ENCODE measurements at places on chromosomes 12 and 14.

DNA sequence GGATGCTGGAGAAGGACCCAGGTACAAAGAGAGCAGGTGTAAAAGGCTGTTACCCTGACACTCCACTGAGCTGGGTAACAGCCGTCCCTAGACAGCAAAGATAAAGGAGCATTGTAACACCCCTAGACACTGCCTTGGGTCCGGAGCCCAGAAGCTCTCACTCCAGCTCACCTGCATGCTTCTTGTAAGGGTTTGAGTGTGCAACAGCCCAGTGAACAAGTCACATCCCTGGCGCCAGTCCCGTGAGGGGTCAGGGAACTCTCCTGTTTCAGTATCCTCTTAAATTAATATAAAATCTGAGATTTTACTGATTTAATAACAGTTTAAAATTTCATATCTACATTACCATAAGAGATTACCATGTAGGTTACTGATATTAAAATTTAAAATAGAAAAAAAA, 124.8 kb upstream of the LMO3 start:
- no peak for DNase-seq

- DNase-seq = no peak
These were observed 25.8 kb downstream of the TMEM120B start for GRCh38 chr12:121738340-121738858.

DNA sequence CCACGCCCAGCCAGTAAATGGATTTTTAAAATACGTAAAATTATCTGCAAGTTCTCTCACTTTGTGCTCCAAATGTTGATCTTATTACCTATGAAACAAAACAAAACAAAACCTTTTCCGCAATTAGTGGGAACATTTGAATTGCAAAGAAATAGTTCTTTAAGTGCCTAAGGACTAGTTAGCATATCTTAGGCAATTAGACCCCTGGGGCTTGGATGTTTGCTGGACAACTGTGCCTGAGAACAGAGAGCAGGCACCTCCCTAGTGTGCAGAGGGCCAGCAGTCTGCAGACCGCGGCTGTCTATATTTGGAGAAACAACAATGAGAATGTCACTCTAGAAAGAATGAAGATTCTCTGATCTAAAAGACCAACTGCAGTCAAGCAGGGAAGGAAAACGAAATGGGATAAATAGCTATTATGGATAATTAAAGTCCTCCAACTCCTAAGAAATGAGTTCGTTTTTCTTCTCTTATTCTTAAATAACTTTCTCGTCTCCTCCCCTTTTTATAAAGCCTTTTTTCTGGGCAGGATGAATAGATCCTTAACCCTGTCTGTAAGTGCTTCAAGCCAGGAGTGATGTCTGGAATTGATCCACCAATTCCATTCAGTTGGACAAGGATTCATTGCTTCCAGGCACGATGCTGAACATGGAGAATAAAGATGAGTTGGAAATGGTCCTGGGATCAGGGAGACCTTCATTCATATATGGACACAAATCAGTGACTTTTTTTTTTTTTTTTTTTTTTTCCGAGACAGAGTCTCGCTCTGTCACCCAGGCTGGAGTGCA, 16.2 kb downstream of the SLC17A8 start:
- DNase-seq = no peak

- DNase-seq = no peak
These were observed 106.9 kb downstream of the PRKD1 start for GRCh38 chr14:29820785-29821184.

- DNase-seq = no peak
These were observed 175.3 kb downstream of the TSPAN9 start for GRCh38 chr12:3252450-3252891.

DNA sequence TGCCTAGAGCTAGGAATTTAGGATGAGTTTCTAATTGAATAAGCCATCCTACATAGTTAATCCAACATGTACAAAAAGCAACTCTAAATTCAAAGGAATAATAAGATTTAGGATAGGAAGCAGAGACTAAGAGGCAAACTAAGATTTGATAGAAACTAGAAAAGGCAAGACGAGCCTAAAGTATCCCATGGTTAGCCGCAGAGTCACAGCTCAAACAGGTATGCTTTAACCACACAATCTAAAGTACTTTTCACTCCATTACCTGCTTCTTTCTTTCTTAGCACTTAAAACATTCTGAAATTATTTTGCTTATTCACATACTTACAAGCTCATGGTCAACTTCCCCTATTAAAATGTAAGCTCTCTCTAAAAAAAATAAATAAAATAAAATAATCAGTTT, 51.8 kb downstream of the OTOGL start:
- no peak for DNase-seq

DNA sequence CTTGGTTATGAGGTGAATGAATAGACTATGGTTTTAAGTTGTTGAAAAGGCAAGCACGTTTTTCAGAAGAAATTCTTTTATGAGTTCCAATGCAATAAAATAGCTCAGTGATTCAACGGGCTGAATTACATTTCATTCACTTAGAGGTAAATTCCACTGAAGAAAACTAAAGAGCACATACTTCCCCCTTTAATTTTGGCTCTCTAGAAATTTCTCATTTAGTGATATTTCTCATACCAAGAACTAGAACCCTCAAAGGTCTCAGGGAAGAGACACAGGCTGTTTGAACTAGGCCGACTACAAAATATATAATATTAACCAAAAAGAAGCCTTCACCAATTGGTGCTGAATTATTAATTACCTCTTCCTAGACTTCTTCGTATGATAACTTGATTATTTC, 68.6 kb downstream of the TAOK3 start:
- DNase-seq = no peak

DNA sequence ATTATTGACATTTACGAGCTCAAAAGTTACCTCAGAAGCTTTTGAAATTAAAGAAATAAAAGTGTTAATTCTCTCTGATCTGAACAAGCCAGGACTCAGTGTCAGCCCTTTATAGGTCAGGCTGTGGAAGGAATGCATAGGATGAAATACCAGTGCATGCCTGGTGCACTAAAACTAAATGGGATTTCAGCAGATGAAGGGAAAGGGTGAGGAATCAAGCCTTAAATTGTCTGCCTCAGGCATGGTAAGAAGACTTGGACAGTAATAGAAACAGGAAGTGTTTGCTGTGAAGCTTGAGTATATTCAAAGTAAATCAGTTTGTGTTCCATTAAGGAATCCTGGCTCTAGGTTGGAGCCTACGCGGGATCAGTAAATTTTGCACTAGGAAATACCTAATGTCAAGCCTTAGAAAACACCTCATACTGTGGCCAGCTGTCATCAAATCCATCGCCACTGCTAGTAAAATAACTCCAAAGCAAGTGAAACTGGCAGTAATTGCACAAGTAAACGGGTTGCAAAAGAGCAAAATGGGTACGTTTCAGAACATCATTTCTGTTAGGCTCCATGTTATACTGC, 76.3 kb downstream of the PDE3A start:
- no peak for DNase-seq

GRCh38 chr14:71362920-71363584, 455.8 kb downstream of the PCNX1 start:
- no peak for DNase-seq

- no peak for DNase-seq
These were observed 20.3 kb downstream of the HEBP1 start for GRCh38 chr12:12979731-12980259.

GRCh38 chr14:44970907-44971306, 8.9 kb downstream of the TOGARAM1 start:
- DNase-seq = no peak

DNA sequence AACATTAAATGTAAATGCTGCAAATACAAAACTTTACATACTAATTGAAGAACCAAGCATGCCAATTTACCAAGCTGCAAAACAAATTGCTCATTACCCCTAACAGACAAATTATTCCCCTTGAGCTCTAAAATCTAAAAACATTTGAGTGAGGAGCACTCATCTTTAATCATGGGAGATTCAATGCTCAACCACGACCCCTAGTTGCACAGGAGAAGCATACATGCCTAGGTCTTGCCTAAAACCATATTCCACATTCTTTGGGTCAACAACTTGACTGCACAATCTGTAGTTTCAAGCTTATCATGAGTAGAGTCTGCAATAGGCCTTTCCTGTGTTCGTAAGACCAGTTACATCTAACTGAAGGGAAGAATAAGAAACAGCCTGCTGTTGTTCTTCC, 69.7 kb downstream of the MGAT4C start:
- no peak for DNase-seq

DNA sequence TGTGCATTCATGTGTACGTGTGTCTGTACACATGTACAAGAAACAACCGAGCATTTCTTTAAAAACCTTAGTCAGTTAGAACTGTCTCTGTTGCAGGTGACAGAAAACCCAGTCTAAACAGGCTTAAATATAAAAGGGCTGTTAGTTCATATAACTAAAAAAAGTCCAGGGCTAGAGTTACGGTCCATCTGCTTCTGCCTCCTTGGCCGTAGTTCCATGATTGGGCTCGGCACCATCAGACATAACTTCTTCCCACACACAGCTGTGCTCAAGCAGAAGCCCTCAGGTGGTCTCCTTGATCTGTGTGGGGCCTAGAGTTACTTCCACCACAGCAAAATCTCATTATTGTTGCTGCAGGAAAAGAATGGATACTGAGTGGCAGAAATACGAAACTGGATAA, 34.6 kb downstream of the CKB start:
- DNase-seq = no peak

DNA sequence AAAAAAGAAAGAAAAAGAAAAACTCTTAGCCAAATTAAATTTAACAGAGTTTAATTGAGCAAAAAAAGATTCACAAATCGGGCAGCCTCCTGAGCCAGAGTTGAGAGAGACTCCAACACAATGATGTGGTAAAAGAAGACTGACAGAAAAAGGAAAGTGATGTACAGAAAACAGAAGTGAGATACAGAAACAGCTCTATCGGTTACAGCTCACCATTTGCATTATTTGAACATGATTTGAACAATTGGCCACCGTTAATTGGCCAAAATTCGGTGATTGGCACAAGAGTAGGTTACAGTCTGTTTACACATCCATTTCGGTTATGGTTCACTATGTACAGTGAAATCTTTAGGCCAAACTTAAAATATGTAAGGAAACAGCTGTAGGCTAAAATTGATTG, 117.7 kb downstream of the SPTSSA start:
- DNase-seq = no peak

DNA sequence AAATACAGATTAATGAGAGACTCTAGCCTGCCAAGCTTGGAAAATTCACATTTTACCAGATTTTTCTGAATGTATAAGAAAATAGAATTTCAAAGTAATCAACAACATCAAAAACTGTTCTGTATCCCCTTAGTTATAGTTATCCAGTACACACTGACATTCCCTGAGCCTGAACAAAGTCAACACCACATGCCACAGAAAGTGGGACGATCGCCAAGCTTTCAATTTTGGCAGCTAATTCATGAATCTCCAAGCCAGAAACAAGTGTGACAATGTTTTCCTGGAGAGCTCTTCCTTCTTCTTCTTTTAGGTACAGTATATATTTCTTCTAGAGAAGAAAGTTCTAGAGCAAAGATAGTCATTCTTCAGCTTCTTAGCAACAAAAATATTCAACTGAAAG, 290.2 kb downstream of the PRKD1 start:
- DNase-seq = no peak

DNA sequence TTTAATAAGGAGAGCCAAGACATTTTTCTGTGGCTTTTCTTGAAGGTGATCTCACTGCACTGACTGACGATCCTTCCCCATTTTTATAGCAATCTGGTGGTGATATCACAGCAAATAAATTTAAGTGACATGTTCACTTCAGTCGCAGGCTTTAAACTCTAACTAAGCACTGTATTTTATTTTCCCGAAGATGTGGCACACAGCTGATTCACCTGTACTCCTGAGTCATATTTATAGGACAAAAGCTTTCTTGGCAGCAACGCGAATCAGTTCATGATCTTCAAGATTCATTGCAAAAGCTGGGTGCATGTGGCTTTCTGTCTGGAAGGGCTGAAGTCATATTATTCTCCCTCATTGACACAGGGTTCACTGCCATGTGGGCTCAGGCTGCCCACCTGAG, 79.8 kb upstream of the TUNAR start:
- no peak for DNase-seq

- DNase-seq = no peak
These were observed 62.9 kb upstream of the PDE3A start for GRCh38 chr12:20305470-20305869.

GRCh38 chr12:109966546-109966945, 29.6 kb downstream of the GIT2 start:
- DNase-seq = no peak

- DNase-seq = no peak
These were observed 9.2 kb upstream of the RAD52 start for GRCh38 chr12:958588-959123.

GRCh38 chr12:29519585-29520182, 22.2 kb upstream of the OVCH1 start:
- peak; percentile 4 for DNase-seq

DNA sequence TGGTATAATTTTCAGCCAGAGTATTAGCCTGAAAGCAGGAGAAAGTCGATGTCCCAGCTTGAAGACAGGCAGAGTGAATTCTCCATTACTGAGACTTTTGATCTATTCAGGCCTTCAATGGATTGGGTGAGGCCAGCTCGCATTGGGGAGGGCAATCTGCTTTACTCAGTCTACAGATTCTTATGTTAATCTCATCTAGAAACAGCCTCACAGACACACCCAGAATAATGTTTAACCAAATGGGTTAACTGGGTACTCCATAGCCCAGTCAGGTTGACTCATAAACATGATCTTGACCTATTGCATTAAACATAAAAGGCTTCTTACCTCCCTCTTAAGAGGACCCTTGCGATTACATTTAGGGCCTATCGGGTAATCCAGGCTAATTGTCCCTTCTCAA, 118.0 kb downstream of the KTN1 start:
- DNase-seq = no peak

- DNase-seq = no peak
These were observed 113.0 kb downstream of the RALGAPA1 start for GRCh38 chr14:35696119-35696518.

- DNase-seq = no peak
These were observed 28.9 kb downstream of the RXYLT1 start for GRCh38 chr12:63808631-63809030.

DNA sequence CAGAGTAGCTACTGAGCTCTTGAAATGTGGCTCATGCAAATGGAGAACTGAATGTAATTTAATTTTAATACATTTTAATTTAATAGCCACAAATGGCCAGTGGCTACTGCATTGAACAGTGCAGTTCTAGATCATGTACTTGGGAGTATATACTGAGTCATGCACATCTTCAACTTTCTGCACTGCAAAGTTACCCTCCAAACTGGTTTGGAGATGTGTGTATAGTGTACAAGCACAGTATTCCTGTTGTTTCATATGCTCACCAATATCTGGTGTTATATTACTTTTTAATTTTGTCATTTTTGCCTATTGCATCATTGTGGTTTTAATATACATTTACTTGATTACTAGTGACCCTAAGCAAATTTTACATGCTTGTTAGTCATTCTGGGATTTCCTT, 372.8 kb downstream of the NELL2 start:
- no peak for DNase-seq

DNA sequence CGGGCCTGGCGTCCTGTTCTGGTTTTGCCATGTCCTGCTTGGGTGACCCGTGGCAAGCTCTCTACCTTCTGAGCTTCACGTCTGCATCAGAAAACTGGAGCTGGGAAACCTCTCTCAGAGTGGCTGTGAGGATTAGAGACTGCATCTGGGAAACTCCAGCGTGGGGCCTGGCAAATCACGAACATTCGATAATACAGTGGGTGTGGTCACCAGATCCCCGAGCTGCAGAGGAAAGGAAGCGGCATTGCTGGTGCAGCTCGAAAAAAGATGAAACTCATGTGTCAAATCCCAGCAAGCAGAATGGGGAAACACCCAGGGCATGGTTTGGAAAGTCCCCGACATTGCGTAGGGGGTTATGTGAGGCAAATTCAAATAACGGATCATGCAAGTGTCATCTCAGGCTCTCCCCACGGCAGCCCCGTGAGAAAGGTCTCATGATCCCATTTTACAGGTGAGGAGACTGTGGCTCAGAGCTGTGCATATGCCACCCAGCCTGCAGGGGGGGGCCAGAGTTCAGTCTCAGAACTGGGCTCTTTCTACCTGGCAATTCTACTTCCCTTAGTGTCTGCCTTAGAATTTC, 98.1 kb upstream of the VRK1 start:
- peak; percentile 1 for DNase-seq
